ENCODE measurements at places on chromosomes 7 and 10. TPM values are rescaled to one million over a fixed set of nuclear protein-coding genes. Genes with fewer than 3 reads are reported as not detected.

GNGT1 gene
- not detected for total RNA-seq

DEPP1 gene
- 2.6 TPM for total RNA-seq

SIRT1 gene
- total RNA-seq: 6.9 TPM

OR2A5 gene
- total RNA-seq: not detected

OR13A1 gene
- total RNA-seq: not detected

FERD3L gene
- not detected for total RNA-seq

MSMB gene
- total RNA-seq: 0.84 TPM

ADCYAP1R1 gene
- not detected for total RNA-seq

RBM20 gene
- 0.28 TPM for total RNA-seq

TMEM120A gene
- total RNA-seq: 18.0 TPM

MYL10 gene
- not detected for total RNA-seq

MPP7 gene
- 12.1 TPM for total RNA-seq

PAPOLB gene
- not detected for total RNA-seq

ZFAND2A gene
- 11.2 TPM for total RNA-seq

CC2D2B gene
- 0.14 TPM for total RNA-seq

TMEM196 gene
- not detected for total RNA-seq

HOXA4 gene
- total RNA-seq: not detected

GALNT17 gene
- total RNA-seq: not detected

ADCK2 gene
- total RNA-seq: 24.4 TPM

SLC26A3 gene
- not detected for total RNA-seq

CYP3A4 gene
- 0.14 TPM for total RNA-seq

CLEC5A gene
- total RNA-seq: not detected

RALA gene
- total RNA-seq: 21.7 TPM

ALOX5 gene
- total RNA-seq: 0.09 TPM

ZNF22 gene
- total RNA-seq: 7.9 TPM

SVOPL gene
- not detected for total RNA-seq

NPY gene
- total RNA-seq: not detected

ZNF853 gene
- total RNA-seq: 0.99 TPM

SLIT1 gene
- total RNA-seq: not detected
